ENCODE measurements at places on chromosomes 1 and 21. TPM values are rescaled to one million over a fixed set of nuclear protein-coding genes. Genes with fewer than 3 reads are reported as not detected.

The CEP170 gene
- total RNA-seq: 360 TPM

The USH2A gene
- total RNA-seq: 1.9 TPM

The KIAA1614 gene
- 8.2 TPM for total RNA-seq

The C4BPB gene
- not detected for total RNA-seq

The MAN1C1 gene
- total RNA-seq: 14.7 TPM

The CHML gene
- total RNA-seq: 59.8 TPM

The TRIM58 gene
- total RNA-seq: 6.1 TPM

The VWA5B1 gene
- total RNA-seq: 2.2 TPM

The OR6F1 gene
- total RNA-seq: not detected

The NR5A2 gene
- 1.2 TPM for total RNA-seq

The LENEP gene
- 1.5 TPM for total RNA-seq

DNA sequence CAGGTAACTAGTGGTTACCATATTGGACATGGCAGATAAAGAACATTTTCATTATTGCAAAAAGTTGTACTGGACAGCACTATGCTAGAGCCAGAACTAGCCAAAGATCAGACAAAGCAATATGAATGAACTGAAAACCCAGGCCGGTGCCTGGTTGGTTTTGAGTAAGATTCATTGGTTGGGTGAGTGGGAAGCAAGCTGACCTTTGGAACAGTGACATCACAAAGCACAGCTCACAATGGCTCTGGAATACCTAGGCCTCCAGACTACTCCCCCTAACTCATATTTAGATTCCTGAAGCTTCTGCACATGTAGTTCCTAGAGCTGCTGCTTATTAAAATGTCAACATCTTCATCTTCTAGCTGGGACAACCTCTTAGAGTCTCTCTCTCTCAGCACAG is at the start of gene TMCO2:
TSS of gene TMCO2 (plus strand) at position 283 of the 400 bp plus-strand sequence. CDS start at position 340, 57 bp downstream.
- no peak for DNase-seq

DNA sequence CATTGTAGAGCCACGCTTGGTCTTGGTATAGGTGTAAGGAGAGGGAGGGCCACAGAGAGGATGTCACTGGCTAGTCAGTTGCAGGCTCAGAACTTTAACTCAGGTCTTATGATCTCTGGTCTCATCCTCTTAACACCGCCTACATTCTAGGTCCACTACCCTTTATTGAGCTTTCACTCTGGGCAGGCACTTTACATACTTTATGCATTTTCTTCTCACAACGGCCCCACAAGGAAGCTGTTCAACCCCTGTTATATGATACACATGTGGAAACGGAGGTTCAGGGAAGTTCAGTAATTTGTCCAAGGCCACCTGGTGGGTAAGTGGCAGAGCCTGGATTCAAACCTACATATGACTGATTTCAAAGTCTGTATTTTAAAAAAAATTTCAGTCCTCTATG is 25.3 kb upstream of the RCAN3 start:
- no peak for DNase-seq

DNA sequence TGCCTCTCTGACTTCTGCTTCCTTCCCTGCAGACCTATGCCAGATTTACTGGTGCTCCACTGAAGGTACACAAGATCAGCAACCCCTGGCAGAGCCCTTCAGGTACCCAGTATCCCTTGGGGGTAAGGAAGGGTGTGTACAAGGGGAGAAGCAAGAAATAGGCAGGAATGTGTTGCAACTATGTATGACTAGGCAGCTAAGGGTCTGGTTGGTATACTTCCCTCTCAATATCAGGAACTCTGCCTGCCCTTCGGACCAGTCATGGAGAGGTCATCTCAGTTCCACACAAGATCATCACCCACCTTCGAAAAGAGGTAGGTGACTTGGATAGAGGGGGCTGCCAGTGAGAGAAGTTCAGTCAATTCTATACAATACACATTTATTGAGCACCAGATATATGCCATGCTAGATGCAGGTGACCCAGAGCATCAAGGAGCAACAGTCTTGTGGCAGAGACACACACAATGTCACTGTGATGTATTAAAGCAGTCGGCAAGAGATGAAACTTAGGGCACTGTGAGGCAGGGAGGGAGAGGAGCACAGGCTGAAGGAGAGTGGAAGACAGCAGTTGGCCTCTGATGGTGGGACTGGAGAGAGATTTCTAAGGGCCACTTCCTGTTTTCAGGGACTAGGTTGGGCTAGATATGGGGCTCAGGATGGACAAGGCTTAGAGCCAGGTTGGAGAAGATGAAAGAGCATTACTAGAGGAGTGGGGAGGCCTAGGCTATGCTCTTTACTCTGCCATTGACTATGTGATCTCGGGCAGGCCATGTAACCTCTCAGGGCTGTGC is 2.0 kb downstream of the MTX1 start:
- DNase-seq: no peak

DNA sequence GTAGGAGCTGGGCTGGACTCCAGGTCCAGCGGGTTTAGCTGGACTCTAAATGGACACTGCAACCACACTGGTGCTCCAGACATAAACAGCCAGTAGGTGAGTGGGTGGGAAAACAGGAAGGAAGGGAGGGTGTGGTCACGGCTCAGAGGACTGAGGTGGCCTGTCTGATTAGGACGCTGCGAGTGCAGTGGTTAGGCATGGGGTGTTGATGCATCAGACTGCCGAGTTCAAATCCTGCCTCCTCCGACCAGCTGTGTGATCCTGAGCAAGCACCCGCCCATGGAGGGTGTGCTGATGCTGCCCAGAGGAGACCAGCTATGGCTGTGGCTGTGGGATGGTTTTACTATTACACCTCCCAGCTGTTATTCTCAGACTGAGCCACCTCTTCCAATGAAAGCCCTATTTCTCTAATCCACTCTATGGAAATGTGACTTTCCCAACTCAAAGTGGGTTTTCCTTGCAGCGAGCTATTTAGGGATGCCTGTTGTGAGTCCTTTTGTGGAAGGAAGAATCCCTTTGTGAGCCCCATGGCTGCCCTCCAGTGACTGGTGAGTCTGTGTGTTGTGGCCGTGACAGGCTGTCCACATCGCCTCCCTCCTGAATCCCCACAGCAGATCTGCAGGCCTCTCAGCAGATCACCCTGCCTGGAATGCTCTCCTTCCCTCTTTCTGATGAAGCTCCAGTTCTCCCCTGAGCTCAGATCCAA is 56.6 kb upstream of the EDN2 start:
- DNase-seq: no peak

DNA sequence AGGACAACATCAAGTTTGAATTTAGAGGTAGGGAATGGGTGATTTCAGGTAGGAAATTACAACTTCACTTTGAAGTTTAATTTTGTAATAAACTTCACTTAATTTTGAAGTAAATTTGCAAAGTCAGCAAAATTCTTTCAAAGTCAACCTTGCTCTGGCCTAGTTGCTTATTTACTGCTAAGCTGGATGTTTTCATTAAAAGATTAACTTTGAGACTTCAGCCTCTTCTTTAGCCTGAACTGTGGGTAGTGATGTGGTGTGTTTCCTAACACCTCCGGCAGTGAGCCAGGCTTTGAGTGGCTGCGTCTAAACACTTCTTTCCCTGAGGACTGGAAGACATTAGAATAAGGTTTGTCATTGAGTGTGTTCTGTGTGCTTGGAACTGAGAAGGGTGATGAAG is at the start of gene HAO2:
TSS of gene HAO2 (plus strand) at position 232 of the 400 bp plus-strand sequence. CDS start 12,301 bp downstream, outside the sequence.
- DNase-seq: no peak

DNA sequence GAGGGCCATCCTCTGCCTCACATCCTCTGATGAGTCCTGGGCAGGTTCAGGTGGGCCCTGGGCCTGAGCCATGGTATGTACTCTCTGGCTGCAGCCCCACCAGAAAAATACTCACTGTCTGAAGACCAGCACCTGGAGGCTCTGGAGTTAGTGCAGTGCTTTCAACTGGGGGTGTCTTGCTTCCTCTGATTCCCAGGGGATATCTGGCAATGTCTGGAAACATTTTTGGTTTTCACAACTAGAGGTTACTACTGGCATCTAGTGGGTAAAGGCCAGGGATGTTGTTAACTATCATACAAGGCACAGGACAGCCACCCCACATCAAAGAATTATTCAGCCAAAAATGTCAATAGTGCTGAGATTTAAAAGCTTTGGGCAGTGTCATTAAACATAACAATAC is 152.7 kb downstream of the HIVEP3 start:
- no peak for DNase-seq

DNA sequence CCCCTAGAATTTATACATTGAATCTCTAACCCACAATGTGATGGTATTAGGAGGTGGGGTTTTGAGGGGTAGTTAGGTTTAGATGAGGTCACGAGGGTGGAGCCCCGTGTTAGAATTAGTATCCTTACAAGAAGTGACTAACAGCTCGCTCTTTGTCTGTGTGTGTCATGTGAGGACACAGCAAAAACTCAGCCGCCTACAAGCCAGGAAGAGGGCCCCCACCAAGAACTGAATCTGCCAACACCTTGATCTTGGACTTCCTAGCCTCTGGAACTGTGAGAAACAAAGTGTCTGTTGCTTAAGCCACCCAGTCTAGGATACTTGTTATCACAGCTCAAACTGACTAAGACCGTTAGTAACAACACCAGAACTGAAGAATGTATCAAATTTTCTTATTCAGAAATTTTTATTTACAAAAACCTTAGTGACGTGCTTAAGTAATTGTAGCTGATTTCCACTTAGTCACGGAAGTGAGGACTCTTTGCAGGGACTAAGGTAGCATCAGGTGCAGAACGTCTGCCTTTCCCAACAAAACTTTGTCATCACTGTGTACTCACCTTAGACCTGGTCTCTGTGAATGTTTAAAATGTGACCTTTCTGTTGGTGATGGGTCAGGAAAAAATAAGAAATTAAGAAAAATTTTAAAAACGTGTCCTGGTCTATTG is 24.5 kb upstream of the LRRC8C start:
- no peak for DNase-seq

GRCh38 chr1:98427664-98428063 is 233.9 kb upstream of the SNX7 start:
- DNase-seq: no peak

GRCh38 chr1:225972344-225973152 is 26.6 kb downstream of the SDE2 start:
- DNase-seq: no peak

DNA sequence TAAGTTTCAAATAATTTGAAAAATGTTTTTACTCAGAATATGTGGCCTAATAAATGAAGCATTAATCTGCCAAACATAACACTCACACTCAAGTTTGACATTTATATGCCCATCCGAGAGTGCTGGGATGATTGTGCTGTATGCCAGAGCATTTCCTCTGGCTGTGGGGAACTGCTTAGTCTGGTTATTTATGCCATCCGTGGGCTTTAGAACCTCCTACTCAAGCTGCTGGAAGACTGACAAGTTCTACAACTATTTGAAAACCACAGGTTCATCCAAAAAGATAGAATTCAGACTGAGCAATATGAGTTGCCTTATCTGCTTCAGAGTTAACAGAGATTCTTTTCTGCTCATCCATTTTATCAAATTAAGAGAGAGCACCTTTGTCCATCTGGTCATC is 25.9 kb downstream of the PCNX2 start:
- DNase-seq: no peak

DNA sequence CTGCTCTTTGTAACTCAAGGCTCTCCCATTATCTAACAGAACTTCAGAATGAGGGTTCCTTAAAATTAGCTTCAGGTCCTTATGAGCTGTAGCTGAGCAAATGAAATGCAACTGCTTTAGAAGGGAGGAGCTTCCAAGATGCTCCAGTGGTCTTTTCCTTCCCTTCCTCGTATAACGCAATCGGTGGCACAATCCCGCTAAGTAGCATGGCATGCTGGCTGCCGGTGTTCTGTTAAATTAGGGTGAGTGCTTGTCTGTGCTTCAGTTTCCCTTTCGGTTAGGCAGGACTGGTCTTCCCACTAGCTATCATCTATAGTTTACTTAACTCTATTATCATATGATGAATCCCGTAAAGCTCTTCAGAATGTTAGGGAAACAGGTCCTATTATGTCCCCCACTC is 917 bp downstream of the KIAA0040 start:
- DNase-seq: no peak

- no peak for DNase-seq
Observed at GRCh38 chr1:234611225-234611846, 1.4 kb upstream of the IRF2BP2 start.

- no peak for DNase-seq
Observed at GRCh38 chr1:81505831-81506230, 294.9 kb upstream of the ADGRL2 start.

- DNase-seq: no peak
Observed at GRCh38 chr1:194227161-194227560, 1040.7 kb upstream of the B3GALT2 start.

GRCh38 chr1:46396441-46397398 is 2.6 kb downstream of the FAAH start:
- DNase-seq: no peak

- no peak for DNase-seq
Observed at GRCh38 chr1:22888320-22889075, 84.2 kb downstream of the LACTBL1 start.

- no peak for DNase-seq
Observed at GRCh38 chr21:44399151-44399954, 45.9 kb downstream of the TRPM2 start.

DNA sequence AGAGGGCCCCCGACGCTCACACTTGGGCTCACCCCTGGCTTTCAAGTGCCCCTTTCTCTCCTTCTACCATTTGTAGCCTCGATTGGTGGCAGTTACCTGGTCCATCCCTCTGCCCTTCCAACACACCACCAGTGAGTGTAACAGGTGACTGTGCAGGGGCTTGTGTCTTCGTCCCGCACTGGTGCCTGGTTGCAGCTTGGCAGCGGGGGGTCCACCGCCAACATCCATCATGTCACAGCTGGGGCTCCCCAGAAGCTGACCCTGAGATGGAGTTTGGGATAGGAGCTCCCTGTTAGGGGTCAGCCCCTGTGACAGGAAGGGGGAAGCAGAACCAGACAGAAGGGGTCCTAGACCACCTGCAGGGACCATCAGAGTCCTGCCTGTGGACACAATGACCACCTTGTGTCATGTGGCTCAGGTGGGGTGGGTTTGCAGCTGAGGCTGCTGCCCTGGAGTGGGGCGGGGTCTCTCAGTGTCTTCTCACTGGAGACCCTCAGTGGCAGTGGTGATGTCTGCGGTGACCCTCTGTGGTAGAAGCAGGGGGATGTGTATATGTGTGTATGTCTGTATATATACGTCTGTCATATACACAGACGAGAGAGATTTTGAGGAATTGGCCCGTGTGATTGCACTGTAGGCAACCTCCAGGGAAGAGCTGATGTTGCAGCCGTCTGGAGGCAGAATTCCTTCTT is 3.6 kb upstream of the CALML6 start:
- DNase-seq: no peak

- DNase-seq: no peak
Observed at GRCh38 chr1:14634486-14634885, 36.0 kb downstream of the KAZN start.
